ENCODE measurements at places on chromosomes 6 and 20. TPM values are rescaled to one million over a fixed set of nuclear protein-coding genes. Genes with fewer than 3 reads are reported as not detected.

Gene HFE
- 2.6 TPM for total RNA-seq

DNA sequence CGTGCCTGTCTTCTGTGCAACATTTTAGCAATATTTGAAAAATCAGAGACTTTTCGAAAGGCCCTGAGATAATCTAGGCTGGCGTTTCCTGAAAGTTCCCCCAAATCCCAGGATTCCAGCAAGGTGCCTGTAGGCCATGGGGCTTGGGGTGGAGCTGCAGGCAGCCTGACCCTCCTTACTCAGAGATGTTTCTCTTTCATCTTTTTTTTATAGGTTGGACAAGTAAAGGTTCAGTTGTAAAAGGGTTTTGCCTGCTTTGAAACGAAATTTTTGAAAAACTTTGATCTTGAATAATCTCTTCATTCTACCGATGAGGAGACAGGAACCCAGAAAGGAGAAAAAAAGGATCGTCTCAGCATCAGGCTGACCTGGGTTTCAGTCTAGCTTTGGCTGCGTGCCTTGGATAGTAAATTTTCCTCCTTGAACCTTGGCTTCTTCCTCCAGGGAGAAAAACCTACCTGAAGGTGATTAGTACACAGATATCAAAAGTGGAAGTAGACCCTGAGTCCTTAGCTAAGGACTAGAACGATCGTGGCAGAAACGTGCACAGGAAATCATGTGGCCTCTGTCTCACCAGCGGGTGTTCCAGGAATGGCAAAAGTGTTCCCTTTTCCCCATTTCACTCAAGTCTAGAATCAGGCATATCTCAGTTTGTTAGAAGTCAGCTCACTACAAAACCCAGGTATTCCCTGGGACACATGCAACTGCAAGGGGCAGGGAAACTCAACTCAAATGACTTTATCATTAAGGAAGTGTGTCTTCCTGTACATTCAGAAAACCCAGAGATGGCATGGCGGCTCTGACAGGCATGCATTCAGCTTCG is 128.2 kb upstream of the PTPN1 start:
- no peaks in the 10 kb centered on the region for H3K36me3 ChIP-seq
- H3K4me1 ChIP-seq = peaks cover 37% of the 10 kb centered on the region
- no peak overlapping the region for H3K4me3 ChIP-seq
- no peaks in the 10 kb centered on the region for H3K27me3 ChIP-seq
- H3K27ac ChIP-seq = peak overlapping the region; percentile 13
- no peak for DNase-seq

GRCh38 chr6:111844921-111845320 is 28.3 kb downstream of the FYN start:
- peaks cover 2% of the 10 kb centered on the region for H3K4me1 ChIP-seq
- no peaks in the 10 kb centered on the region for H3K27me3 ChIP-seq
- DNase-seq = no peak
- no peaks in the 10 kb centered on the region for H3K36me3 ChIP-seq

GRCh38 chr20:25056690-25057233 is 1.2 kb downstream of the ACSS1 start:
- peak overlapping the region; percentile 92 for H3K27ac ChIP-seq
- peak overlapping the region; percentile 91 for H3K4me3 ChIP-seq
- H3K36me3 ChIP-seq = no peaks in the 10 kb centered on the region
- DNase-seq = no peak
- H3K4me1 ChIP-seq = peaks cover 38% of the 10 kb centered on the region

DNA sequence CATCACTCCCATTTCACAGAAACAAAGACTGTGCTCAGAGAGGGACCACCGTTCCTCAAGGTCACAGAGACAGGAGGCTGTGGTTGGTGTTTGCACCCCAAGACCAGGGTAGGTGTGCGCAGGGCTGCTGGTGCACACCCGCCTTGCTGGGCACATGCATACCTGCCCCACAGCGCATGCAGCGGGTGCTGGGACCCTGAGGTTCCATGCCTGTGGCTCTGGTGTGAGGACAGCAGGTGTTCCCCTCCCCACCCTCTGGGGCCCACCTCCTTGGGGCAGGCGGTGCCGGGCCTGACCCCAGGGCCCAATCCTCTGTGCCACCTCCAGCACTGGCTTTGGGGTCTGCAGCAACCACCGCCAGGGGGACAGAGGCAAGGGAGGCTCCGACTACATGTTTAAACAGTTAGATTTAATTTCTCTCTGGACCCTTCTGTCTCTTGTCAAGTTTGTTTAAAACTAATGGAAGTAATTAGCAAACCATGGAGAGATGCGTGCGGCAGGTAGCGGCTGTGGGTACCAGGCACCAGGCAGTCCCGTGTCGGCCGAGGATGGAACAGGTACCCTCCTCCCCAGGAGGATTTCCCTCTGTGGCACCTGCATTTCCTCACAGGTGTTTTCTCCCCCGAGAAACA is 327.8 kb downstream of the TAF4 start:
- H3K36me3 ChIP-seq = no peaks in the 10 kb centered on the region
- H3K27ac ChIP-seq = no peak overlapping the region
- no peaks in the 10 kb centered on the region for H3K4me1 ChIP-seq

DNA sequence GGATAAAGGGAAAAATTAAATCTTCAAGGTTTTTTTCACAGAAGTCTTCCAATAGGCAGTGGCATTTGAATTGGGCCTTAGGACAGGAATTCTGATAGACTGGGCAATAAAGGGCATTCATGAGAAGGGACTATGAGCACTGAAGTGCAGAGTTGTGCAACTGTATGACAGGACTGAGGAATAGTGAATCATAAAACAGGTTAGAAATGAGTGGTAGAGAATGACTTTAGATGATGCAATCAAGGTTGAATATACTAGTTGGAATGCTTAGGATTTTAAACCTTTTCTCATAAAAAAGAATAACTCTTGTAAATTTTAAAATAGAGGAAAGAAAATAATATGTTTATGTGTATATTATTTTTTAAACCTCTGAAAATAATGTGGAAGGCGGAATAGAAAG is 944.7 kb downstream of the PHF3 start:
- no peak overlapping the region for H3K4me3 ChIP-seq
- no peak overlapping the region for H3K27ac ChIP-seq
- no peaks in the 10 kb centered on the region for H3K4me1 ChIP-seq
- H3K36me3 ChIP-seq = no peaks in the 10 kb centered on the region
- H3K27me3 ChIP-seq = no peaks in the 10 kb centered on the region
- no peak for DNase-seq

DNA sequence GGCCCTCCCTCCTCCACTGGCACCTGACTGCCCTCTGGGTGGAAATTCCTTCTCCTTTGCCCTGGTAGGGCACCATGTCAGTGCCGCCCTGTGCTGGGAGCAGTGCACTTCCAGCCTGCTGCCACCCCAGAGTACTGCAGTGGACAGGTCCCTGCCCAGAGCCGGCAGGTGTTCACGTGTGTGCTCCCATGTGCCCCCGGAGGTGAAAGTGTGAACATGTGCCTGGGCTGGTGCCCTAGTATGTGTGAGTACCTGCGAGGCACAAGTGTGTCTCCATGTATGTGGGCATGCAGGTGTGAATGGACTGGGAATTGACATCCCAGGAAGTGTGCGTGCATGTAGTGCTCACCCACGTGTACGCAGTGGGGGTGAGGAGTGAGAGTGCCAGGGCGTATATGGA is 29.4 kb downstream of the SDCBP2 start:
- no peak overlapping the region for H3K4me3 ChIP-seq
- peaks cover 7% of the 10 kb centered on the region for H3K36me3 ChIP-seq
- no peak overlapping the region for H3K27ac ChIP-seq
- no peak for DNase-seq
- no peaks in the 10 kb centered on the region for H3K27me3 ChIP-seq
